ENCODE measurements at places on chromosomes 7 and 10. TPM values are rescaled to one million over a fixed set of nuclear protein-coding genes. Genes with fewer than 3 reads are reported as not detected.

RELN gene
- total RNA-seq: 0.39 TPM

CLDN4 gene
- total RNA-seq: 0.61 TPM

AKR1C1 gene
- 206 TPM for total RNA-seq

C10orf67 gene
- total RNA-seq: not detected

PDE1C gene
- 1.2 TPM for total RNA-seq

SLC26A4 gene
- total RNA-seq: not detected

MGMT gene
- 20.7 TPM for total RNA-seq

PLXDC2 gene
- total RNA-seq: 19.6 TPM

HGF gene
- total RNA-seq: 1.5 TPM

SAMD9L gene
- total RNA-seq: 2.3 TPM

STK32C gene
- total RNA-seq: 4.4 TPM

TMEM254 gene
- 7.4 TPM for total RNA-seq

ADAM12 gene
- not detected for total RNA-seq

DNAH11 gene
- 0.17 TPM for total RNA-seq

KNDC1 gene
- total RNA-seq: not detected

OR2F1 gene
- total RNA-seq: not detected

CPA2 gene
- not detected for total RNA-seq

SCART1 gene
- 1.0 TPM for total RNA-seq
